ENCODE measurements at places on chromosomes 5 and 9. TPM values are rescaled to one million over a fixed set of nuclear protein-coding genes. Genes with fewer than 3 reads are reported as not detected.

The LCN1 gene
- polyA plus RNA-seq, result 0.22 TPM

DNA sequence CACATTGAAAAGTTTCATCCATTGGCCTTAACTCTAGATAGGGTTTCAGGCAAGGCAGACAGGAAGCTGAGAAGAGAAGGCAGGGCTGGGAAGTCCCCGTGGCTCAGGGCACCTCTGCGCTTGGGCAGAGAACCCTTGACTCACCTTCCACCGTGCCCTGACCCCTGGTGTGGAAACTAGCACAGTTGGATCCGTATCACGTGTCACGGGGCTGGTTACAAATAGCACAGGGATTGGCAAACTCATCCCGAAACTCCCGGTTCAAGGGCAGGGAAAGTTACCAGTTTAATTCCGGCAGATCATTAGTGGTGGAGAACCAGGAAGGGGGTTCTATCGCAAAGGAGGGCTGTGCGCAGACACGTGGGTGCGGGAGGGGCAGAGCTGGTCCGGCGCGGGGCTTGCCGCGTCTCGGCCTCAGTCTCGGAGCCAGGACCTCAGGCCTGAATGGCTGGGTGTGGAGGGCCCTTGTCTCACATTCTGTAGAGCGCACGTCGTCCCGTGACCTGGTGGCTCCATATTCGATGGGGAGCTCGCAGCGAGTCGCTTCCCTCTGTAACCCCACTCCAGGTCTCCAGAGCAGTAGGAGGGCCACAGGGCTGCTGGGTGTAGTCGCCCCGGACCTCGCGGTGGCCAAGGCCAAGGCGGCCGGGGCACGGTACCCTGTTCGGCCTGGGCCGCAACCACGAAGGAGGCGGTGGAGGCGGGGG lies 771 bp upstream of the TMEM171 start:
- DNase-seq, result no peak

DNA sequence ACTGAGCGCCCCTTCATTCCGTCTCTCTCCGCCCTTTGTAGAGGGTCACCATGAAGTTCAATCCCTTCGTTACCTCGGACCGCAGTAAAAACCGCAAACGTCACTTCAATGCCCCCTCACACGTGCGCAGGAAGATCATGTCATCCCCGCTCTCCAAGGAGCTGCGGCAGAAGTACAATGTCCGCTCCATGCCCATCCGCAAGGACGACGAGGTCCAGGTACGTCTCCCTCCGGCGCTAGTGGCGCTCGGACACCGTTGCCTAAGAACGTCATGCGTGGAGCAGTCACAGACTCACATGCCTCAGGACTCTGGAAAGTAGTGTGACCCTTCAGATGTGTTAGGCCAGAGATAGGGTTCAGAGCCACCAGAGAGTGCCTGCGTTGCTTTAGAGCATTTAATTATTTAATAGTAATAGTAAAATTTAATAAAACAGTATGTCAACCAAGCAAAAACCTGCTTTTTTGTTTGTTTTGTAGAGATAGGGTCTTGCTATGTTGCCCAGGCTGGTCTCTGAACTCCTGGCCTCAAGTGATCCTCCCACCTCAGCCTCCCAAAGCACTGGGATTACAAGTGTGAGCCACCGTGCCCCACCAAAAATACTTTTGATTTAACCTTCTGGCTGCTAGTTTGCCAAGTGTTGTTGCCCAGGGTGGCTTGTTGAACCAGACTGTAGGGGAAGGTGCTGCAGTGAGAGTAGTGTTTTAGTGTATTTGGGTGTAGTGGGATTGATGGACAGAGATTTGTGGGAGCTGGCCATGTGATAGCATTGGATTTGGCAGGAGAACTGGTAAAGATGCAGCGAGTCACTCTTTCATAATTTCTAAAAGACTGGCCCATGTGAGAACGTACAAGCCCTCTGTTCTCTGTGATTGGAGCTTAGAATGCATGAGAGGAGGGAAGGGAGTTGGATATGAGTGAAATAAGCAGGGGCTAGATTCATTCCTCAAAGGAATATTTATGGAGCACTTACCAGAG lies 888 bp downstream of the RPL26L1 start:
- no peak for DNase-seq

The CDH12 gene
- polyA plus RNA-seq, result 5.7 TPM

- DNase-seq, result no peak
Observed at GRCh38 chr5:169629847-169630548, 7.1 kb upstream of the DOCK2 start.
